NCI-H2081 treated with DMSO at 0.1 percent for 48 hours (cell line): ENCODE measurements at places on chromosomes 1 and 21.

GRCh38 chr1:150473659-150474058, 13.6 kb upstream of the TARS2 start:
- DNase-seq: no peak

DNA sequence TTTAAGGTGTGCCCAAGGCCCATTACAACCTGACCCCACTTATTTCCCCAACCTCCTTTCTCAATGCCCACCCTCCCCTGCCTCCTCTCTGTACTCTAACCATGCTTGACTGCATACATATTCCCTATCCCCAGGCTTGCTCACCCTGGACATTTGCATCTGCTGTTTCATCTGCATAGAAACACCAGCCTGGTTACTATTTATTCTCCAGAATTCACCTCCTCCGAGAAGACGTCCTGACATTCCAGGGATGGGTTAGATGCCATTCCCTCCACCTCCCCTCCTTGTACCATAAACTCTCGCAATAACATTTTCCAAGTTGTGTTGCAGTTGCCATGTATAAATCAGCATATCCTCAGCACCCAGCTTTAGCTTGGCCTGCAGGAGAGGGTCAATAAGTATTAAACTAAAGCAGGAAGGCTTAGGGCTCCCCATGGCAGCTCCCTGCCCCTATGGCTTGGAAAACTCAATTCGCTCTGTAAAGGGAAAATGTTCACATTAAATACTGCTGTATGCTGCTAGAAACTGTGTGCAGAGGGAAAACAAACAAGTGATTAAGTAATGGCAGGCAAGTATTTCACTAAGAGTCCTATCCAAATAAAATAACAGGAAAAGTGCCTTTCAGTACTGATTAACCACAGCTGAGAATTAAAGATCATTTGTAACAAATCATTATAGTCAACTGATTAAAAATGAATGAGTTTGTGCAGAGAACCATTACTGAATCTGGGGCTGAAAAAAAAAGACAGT, 202.3 kb downstream of the TNR start:
- DNase-seq: no peak

- no peak for DNase-seq
Observed at GRCh38 chr21:32975811-32976431, 49.8 kb upstream of the OLIG2 start.

- DNase-seq: no peak
Observed at GRCh38 chr1:104932030-104932915, 1182.6 kb downstream of the AMY1C start.

DNA sequence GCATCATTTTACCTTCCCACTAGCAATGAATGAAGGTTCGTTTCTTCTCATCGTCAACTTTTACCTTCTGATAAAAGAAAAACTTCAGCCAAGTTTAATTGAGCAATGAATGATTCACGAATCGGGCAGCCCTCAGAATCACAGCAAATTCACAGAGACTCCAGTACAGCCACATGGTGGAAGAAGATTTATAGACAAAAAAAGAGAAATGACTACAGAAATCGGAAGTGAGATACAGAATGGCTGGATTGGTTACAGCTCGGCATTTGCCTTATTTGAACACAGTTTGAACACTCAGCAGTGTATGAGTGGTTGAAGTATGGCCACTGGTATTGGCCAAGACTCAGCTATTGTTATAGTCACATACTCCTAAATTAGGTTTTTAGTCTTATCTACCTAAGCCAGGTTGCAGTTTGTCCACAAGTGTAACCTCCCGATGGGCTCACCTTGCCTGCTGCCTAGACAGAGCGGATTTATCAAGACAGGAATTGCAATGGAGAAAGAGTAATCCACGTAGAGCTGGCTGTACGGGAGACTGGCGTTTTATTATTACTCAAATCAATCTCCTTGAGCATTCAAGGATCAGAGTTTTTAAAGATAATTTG, 15.3 kb downstream of the AK4 start:
- DNase-seq: no peak

- no peak for DNase-seq
Observed at GRCh38 chr21:34782506-34783360, 113.9 kb downstream of the CLIC6 start.

DNA sequence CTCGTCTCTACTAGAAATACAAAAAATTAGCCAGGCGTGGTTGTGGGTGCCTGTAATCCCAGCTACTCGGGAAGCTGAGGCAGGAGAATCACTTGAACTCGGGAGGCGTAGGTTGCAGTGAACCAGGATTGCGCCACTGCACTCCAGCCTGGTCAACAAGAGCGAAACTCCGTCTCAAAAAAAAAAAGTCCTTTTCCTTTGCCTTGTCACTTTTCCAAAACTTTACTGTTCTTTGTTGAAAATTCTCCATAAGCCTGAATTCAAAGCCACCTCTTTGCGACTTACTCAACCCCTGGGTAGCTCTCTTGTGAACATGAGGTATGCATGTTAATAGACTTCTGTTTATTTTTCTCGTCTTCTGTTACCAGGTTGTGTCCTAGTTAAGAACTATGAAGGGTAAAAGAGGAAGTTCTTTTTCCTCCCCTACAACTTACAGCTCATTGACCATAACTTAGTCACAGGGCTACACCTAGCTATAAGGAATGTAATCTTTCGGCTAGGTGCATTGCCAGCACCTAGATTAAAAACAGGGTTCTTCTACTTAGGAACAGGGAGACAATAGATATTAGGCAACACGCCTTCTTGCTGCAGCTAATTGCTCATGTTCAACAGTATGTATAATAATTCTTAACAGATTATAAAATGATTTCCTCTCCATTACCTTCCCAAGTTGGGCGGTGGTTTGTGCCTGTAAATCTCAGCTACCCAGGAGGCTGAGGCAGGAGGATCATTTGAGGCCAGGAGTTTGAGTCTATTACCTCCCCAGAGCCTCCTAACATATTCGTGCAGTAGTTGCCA, 40.9 kb downstream of the PTAFR start:
- no peak for DNase-seq

DNA sequence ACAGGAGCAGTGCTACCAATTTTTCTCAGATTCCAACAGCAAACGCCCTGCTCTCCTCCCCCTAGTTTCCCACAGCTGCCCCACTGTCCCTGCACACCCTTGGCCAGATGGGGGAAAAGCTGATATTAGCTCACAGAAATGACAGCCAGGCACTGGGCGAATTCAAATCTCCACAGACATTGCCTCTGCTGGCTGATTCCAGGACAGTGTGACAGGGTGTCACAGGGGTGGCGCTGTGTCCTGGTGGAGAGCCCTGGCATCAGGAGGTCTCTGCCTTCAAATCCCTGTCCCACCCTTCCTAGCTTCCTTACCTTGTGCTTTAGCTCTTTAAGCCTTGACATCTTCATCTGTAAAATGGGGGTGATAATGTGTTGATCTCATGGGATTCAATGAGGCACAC, 10.4 kb downstream of the OLIG1 start:
- DNase-seq: no peak

GRCh38 chr1:39648496-39648895, 9.1 kb upstream of the HEYL start:
- no peak for DNase-seq

DNA sequence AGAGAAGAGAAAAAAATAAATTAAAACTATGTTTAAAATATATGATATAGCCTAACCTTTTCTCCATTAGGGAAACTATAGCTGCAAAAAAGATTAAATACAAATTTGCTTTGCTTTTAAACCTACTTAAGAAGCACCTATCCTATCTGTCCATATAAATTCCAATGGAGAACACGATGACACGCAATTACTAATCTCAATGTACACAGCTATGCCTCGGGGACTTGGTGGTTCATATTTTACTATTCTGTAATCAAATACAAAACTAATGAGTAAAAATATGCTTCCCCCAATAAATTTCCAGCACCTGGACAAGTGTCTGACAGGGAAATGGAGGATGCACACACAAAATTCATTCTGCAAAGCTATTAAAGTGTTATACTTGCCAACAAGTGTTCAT, 386.4 kb downstream of the LMO4 start:
- no peak for DNase-seq

GRCh38 chr1:150511551-150511950, 3.6 kb downstream of the ECM1 start:
- peak; percentile 81 for DNase-seq

GRCh38 chr1:93448983-93449804, 1.3 kb downstream of the FNBP1L start:
- no peak for DNase-seq

DNA sequence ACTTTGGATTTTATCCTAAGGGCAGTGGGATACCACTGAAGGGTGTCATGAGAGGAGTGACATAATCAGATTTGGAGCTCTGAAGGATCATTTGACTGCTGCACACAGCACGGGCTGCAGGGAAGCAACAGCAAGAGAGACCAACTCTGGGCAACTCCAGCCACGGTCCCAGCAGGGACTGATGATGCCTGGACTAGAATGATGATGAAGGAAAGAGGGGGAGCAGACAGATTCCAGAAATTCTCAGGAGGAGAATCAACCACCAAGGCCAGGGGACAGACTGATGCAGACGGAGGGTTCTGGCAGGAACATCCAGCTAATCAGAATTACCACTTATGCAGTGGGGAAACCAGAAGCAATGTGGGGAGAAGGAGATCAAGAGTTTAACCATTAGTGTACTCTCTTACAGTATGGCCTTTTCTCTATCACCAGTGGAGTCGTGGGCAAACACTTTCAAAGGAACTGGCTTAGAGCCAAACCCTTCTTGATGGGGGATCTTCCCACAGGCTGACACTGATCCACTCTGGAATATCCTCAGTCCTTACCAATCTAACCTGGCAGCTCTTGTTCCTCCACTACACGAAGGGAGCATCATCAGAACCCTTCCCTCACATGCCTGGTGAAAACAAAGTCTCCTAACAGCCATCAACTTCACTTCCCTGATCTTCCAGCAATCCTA, 3.3 kb downstream of the URB1 start:
- no peak for DNase-seq

GRCh38 chr1:153345187-153346076, 3.2 kb downstream of the PGLYRP4 start:
- no peak for DNase-seq

GRCh38 chr1:212244441-212244840, 40.8 kb upstream of the PPP2R5A start:
- DNase-seq: no peak

- DNase-seq: no peak
Observed at GRCh38 chr1:81781749-81782148, 19.0 kb upstream of the ADGRL2 start.

DNA sequence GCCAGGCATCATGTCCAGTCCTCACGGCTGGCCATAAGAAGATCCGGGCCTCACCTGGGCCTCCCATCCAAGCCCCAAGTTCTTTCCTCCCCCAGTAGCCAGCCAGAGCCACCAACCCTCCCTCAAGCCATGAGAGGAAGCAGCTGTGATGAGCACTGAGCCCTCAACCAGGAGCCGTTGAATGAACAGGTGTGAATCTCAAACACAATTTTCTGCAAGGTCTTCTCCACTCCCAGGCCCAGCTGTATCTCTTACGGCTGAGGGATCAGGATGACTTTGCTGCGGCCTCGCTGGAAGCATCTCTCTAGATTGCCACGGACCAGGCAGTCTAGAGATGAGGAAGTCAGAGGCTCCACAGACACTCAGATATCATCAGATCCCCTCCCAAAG, 9.8 kb upstream of the CLDN14 start:
- DNase-seq: no peak

DNA sequence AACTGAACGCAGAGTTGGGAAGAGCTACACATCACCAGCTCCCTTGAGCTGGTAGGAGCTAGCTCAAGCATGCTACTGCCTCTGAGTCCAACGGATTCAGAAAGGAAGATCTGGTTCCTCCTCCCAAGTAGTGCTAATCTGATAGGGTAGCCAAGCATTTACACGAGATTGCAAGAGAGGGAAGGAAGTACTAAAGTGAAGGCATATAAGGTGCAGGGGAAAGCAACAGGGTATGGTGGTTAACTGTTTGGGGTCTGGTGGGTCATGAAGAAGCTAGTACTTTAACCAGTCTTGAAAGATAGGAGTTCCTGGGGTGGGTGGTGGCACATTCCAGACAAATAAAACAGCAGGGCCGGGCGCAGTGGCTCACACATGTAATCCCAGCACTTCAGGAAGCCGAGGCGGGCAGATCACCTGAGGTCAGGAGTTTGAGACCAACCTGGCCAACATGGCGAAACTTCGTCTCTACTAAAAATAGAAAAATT, 20.2 kb upstream of the ZNF436 start:
- no peak for DNase-seq

GRCh38 chr21:17779496-17779895, 39.7 kb downstream of the C21orf91 start:
- no peak for DNase-seq

GRCh38 chr1:112666946-112667345, 7.5 kb upstream of the MOV10 start:
- no peak for DNase-seq

DNA sequence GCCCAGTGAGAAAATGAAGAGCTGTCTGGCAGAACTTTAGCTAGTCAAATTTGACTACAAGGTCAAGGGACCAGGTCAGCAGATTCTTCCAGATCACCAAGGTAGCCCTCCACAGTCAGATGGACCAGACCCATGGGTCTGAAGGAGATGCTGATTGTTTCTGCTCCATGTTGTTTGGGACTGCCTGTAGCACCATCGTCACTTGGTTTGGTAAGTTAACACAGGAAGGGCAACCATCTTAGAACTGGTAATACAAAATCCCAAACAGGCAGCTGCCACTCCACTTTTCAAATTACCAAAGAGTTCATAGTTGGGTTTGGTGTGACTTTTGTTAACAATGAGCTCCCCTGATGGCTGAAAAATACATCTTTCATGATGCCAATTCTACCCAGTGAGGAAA, 9.0 kb downstream of the ITPKB start:
- DNase-seq: no peak

DNA sequence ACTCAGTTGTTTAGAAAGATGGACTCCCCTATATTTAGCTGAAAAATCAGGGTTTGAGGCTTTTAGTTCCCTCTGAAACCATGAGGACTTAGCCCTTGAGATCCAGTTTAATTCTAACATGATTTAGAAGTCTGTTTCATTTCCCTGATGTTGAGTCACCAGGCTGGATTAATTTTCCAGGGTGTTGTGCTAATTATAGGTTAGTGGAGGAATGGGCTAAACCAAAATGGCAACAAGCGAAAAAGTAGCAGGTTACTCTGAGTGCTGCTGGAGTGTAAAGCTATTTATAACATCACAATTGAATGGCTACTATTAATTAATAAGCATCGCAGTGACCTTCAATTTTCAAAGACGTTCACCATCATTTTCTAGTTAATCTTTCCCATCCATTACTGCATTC, 15.5 kb upstream of the USP24 start:
- no peak for DNase-seq

GRCh38 chr1:155744711-155745283, 55.9 kb downstream of the DAP3 start:
- no peak for DNase-seq

DNA sequence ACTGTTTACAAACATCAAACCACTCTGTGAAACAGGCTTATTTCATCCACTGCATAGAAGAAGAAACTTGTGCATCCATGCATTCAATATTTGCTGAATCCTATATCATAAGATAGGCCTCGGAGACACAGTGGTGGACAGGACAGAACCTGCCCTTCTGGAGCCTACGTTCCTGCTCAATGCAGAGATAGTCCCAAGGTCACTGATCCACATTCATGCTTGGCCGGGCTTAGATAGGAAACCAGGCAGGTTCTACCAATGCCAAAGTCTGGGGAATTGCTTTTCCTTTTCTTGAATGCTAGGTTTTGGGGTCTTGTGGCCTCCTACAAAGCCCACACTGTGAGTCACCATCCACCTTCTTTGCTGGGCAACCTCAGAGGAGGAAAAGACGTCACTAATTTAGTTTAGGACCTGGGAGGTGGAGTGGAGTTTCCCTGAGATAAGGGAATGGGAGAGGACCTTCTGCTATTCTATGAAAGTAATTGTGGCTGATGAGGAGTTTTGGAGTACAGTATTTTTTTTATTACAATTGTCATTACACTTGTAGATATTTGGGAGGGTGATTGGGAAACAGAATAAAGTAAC, 99.7 kb upstream of the CD34 start:
- DNase-seq: no peak
